ENCODE measurements at places on chromosomes 11 and 22.

DNA sequence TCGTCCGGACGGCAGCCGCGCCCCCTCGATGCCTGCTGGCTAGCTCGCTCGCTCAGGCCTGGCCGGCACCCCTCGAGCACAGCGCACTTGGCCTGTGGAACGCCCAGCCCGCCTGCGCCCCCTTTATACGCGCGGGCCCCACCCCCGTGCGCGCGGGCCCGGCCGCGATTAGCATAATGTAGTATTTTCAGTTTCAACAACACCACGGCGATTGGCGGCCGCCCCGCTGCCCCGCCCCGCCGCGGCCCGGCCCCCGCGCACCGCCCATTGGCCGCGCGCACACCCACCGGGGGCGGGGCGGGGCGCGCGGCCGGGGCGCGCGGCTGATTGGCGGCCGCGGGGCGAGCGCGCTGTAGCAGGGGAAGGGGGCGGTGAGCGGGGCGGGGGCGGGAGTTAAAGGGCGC is at the start of gene CDKN1C:
CDKN1C (minus strand) TSS at position 98 of the 404 bp plus-strand sequence. CDS start 319 bp downstream, outside the sequence.
- DNase-seq, result peak; percentile 74

- DNase-seq, result no peak
Measured at GRCh38 chr11:121544956-121545355, 92.2 kb upstream of the SORL1-AS1 start.

GRCh38 chr11:4181782-4182721 is 87.5 kb downstream of the RRM1 start:
- peak; percentile 65 for DNase-seq

GRCh38 chr11:58513747-58514367 is 6.0 kb upstream of the OR5B21 start:
- no peak for DNase-seq

DNA sequence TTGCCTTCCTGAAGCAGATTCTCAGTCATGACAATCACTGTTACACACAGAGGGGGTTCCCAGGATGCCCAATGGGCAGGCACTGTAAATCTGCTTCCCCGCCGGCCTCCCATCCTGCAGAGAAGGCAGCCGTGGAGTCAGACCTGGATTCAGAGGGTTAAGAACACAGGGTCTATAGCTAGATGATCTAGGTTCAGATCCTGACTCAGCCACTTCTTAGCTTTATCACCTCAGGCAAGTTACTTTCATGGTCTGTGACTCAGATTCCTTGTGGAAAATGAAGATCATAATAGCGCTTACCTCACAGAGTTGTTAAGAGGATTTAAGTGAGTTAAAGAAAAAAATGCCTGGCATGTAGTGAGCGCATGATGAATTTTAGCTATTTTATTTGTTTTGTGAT is 95.9 kb downstream of the TIMP3 start:
- no peak for DNase-seq

- DNase-seq, result no peak
Measured at GRCh38 chr11:19743622-19744021, 31.0 kb downstream of the NAV2 start.

DNA sequence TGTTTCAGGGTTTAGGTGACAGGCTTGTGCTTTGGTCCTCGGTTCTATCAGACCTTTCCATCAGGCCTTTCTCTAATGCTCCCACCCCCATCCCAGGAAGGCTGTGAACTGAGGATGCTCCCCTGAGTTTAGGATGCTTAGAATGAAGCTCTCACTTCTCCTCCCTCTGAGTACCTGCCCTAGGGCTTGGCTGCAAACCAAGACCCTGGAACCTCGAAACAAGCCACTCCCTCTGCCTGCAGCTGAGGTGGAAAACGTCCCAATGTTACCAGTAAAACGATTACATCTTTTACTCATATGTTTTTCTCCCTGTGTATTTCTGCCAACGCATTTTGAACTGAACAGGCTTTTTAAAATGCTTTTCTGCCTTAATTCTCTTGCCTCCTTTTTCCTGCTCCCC is 54.5 kb upstream of the BMAL1 start:
- no peak for DNase-seq

- DNase-seq, result no peak
Measured at GRCh38 chr22:41770715-41771468, 29.6 kb upstream of the CCDC134 start.

GRCh38 chr22:17444204-17444504 is 74.9 kb downstream of the CECR2 start:
- no peak for DNase-seq

DNA sequence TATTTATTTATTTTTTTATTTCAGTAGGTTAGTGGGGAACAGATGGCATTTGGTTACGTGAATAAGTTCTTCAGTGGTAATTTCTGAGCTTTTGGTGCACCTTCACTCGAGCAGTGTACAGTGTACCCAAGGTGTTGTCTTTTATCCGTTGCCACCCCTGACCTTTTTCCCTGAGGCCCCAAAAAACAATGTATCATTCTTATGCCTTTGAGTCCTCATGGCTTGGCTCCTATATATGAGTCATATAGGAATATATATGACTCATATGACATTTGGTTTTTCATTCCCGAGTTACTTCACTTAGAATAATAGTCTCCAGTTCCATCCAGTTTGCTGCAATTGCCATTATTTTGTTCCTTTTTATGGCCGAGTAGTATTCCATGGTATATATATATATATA is 763.9 kb downstream of the NTM start:
- DNase-seq, result no peak

GRCh38 chr11:74319139-74319816 is 7.8 kb upstream of the P4HA3 start:
- no peak for DNase-seq

DNA sequence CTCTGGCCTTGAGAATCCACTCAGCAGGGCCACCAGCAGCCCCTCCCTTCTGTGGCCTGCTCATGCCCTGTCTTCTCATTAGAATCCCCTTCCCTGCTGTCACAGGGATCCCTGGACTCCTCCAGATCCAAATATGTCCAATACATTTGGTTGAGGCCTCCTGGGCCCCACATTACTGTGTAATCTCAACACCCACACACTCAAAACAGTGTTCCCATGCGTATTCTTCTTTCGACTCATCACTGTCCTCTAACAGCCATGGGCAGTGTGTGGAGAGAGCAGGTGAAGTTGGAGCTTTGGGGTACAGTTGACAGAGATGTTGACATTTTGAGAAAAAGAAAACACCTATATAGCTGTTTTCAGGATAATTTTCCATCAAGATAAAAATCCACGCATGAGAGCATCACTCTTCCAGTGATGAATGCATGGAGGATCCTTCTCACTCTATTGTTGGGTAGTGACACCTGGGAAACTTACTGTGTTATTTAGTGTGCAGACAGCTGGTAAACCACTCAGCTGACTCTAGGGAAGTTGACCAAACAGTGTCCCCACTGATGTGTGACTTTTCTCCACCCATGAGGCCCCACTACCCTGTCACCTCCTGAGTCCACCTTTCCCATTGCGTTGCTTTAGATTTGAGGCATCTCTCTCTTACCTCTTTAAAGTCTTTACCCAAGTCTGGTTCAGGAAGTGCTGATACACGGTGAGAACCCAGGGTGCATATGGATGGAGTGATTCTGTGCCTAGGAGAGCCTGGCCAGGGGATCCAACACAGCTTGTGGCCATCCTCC is 28.7 kb upstream of the VPREB1 start:
- DNase-seq, result no peak

GRCh38 chr22:41682033-41682807 is 6.4 kb downstream of the SNU13 start:
- peak; percentile 73 for DNase-seq

DNA sequence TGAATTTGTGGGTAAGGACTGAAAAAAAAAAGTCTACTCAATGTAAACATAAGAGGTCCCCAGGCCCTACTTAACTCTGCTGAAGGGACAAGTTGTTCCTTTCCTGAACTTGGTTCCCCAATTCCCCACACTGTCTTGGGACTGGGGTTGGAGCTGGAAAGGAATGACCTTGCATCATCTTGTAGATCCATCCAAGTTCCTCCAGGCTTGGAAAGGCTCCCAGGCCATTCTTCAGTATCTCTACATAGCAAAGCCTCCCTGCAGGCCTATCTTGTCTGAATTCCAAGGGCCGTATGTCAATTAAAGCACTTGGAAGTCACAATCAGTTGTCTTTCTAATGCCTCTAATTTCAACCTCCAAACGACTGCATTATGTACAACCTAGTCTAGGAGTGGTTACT is 361.2 kb downstream of the TMEM135 start:
- no peak for DNase-seq

DNA sequence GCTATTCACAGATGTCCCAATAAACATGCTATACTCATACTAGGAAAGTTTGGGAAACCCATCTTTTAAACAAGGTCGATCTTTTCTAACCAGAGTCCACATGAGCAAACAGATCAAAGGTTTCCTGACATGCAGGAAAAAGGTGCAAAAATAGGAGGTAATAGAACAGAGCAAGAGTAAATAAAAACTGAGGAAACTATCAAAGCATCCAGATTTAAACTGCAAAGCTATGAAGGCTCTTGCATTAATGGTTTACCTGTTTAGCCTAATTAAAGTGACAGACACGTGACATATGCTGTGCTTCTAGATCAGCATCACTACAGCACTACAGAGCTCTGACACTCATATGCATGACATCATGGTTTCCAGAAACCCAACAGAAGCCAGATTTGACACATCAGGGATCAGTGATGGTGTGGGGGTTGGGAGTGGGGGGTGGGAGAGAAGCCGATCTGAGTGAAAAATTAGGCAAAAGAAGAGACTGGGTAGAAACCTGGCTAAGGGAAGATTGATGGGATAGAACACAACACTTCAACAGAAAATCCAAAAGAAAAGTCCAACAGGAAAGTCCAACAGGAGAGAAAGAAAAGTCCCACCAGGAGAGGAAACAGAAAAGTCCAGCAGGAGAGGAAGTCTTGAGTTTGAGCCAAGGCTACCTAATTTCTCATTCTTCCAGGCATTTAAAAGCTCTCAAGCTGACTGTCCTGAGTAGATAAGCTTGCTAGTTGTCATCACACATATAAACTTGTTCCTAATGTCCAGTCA is 262.3 kb downstream of the SOX6 start:
- DNase-seq, result no peak

GRCh38 chr22:48135592-48135991 is 1373.1 kb downstream of the TBC1D22A start:
- no peak for DNase-seq

DNA sequence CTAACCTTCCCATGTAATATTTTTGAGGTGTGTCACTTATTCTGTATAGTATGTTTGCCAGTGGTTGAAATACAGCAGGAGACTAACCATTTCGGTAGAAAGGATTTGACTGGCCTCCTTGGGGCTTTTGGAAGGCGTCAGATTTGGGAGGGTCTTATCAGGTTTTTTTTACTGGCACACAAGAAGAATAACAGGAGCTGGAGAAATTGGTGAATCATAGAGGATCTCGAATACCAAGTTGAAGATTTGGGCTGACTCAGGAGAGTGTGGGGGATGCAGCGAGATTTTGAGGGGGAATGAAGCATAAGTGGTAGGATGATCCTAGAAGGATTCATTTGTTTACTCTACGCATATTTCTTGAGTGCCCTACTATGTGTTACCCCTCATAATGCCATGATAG is 200.5 kb downstream of the DDX10 start:
- DNase-seq, result no peak

DNA sequence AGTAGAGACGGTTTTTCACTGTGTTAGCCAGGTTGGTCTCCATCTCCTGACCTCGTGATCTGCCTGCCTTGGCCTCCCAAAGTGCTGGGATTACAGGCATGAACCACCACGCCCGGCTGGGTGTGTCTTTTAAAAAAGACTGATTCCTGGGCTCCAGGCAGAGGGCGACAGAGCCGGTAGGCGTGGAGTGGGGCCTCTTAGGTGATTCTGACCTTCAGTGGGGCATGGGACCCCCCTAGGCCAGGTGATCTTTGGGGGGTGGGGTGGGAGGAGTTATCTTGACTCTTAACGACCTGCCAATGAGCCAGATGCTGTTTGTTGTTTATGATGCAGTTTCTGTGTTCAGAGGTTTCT is 12.9 kb upstream of the SORL1-AS1 start:
- no peak for DNase-seq

- DNase-seq, result no peak
Measured at GRCh38 chr11:37442576-37442975, 844.5 kb upstream of the RAG2 start.

DNA sequence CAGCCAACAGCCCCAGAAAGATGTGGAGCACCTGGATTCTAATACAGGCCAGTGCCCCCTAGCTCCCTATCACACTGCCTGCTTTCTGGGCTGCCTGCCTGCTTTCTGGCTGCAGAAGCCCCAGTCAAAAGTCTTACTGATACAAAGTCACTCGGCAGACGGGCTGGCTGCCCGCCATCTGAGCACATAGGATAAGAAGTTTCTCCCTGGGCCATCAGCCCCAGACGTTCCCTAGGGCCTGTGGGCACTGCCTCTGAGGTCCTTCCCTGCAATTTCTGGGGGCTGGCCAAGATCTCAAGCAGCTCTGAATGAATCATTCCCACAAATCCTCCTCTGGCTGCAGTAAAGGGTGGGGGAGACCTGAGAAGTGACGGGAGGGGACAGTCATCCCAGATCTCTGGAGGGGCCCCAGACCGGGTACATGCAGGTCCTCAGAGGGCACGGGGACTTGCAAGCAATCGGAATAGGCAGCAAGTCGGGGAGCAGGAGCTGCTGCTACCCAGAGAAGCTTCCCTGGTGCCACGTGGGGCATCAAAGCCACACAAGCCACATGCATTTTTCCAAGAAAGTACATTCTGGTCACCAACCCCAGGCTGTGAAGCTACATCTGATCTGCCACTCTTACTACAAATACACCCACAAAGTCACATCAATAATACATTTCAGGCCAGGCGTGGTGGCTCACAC is 4.7 kb downstream of the TPST2 start:
- no peak for DNase-seq

DNA sequence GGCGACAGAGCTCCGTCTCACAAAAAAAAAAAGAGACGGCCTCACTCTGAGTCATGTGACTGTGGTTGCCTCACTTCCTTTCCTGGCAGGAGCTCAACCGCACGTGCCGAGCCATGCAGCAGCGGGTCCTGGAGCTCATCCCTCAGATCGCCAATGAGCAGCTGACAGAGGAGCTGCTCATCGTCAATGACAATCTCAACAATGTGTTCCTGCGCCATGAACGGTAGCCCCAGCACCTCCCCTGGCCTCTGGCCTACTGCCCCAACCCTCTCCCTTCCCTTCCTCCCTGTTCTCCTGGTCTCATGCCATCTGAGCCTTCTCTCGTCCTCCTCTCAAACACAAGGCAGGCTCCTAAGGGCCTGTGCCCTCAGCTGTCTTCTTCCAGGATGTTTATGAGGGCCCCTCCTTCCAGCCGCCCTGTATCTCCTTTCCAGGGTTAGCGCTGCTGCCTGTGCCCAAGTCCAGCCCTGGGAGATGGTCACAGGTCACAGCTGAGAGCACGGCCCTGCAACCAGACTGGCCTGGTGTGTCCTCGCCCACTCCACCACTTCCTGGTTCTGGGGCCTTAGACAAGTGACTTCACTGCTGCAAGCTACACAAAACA is 30.7 kb downstream of the TOM1 start:
- no peak for DNase-seq

- DNase-seq, result no peak
Measured at GRCh38 chr22:19110646-19111045, 11.6 kb downstream of the DGCR2 start.

GRCh38 chr11:129849447-129850130 is 33.9 kb downstream of the TMEM45B start:
- DNase-seq, result no peak

- DNase-seq, result no peak
Measured at GRCh38 chr22:45831394-45831793, 145.6 kb downstream of the WNT7B start.

GRCh38 chr11:128525411-128526243 is 61.7 kb downstream of the ETS1 start:
- DNase-seq, result no peak

GRCh38 chr22:21102659-21103267 is 57.0 kb downstream of the LRRC74B start:
- DNase-seq, result peak; percentile 74

GRCh38 chr11:99693941-99694492 is 673.3 kb downstream of the CNTN5 start:
- no peak for DNase-seq

Data from stimulated activated effector memory CD8-positive, alpha-beta T cell treated with anti-CD3 and anti-CD28 coated beads, Interleukin-12 subunit alpha, Interleukin-12 subunit beta, amount 100 ng/mL, for 72 hours (primary cell).